ENCODE measurements at places on chromosomes 4 and X.

- DNase-seq = no peak
These were observed 335.0 kb upstream of the GALNTL6 start for GRCh38 chr4:171478181-171478580.

GRCh38 chr4:1565598-1566295 lies 118.4 kb downstream of the FAM53A start:
- DNase-seq = no peak

- DNase-seq = no peak
These were observed 53.6 kb upstream of the TLR3 start for GRCh38 chr4:186015212-186015817.

GRCh38 chr4:37612811-37613210 lies 73.4 kb downstream of the RELL1 start:
- no peak for DNase-seq

- DNase-seq = no peak
These were observed 12.0 kb upstream of the NAT8L start for GRCh38 chr4:2047031-2047660.
